ENCODE measurements at places on chromosomes 3 and 15.

DNA sequence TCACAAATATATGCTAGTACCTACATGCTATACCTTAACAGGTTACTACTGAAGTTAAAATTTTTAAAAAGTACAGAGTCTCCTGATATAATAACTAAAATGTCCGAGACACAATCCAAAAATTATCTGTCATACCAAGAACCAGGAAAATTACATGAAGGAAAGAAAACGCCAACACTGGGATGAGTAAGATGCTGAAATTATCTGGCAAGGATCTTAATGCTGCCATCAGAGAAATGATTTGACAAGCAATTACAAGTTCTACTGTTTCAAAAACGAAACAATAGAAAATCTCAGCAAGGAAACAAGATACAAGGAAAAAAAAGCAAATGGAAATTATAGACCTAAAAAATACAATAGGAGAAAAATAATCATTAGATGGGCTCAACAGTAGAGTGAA, 92.5 kb downstream of the UBE3A start:
- no peak for DNase-seq

- no peak for DNase-seq
These were observed 177.0 kb downstream of the OR4M2 start for GRCh38 chr15:22257047-22258008.

GRCh38 chr3:9117220-9117619, 132.2 kb downstream of the SRGAP3 start:
- DNase-seq, result no peak

DNA sequence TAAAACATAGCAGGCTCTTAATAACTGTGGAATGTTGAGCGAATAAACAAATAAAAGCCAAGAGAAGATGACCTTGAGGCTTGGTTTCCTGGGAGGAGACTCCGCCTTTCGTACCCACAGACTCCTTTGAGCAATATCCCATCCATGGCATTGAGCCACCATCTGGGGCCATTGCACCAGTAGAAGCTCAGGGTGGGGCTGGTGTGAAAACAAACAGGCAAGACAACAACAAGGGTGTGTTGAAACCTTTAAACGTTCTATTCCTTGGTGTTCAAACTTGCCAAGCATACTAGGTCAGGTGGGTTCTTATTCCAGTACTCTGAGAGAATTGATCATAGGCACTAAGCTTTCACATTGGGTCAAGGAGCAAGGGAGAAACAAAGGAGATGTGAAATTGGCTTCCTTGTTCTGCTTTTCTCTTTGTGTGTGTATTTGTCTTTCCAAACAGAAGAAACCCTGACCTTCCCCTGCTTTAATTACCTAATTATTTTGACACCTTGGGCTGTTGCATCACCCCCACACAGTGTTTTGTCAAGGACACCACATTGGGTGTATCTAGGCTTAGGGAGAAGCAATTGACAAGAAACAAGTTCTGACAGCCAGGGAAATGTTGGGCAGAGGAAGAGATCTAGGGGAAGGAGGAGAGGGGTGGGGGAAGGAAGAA, 105.1 kb upstream of the BCL6 start:
- no peak for DNase-seq

- DNase-seq, result no peak
These were observed 10.6 kb upstream of the STT3B start for GRCh38 chr3:31522152-31522551.

GRCh38 chr15:27328186-27328585, 357.2 kb downstream of the GABRG3 start:
- no peak for DNase-seq

GRCh38 chr3:170356596-170357175, 829 bp upstream of the SKIL start:
- peak; percentile 68 for DNase-seq

GRCh38 chr3:17118771-17119170, 234.0 kb downstream of the PLCL2 start:
- DNase-seq, result no peak

GRCh38 chr3:190166948-190167347, 46.3 kb upstream of the P3H2 start:
- DNase-seq, result no peak

DNA sequence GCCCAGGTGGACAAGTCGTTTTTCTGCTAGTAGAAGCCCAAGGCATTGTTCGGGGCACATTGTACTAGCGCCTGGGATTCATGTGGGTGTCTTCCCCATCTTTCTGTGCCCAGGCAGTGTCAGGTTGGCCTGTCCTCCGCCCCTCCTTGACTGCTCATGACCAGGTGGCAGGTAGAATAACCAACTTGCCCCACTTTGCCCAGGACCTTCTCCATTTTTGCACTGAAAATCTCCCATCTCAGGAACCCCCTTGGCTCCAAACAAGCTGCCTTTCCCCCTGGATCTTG, 33.9 kb downstream of the PLA2G4D start:
- DNase-seq, result no peak

GRCh38 chr3:116247605-116248004, 197.7 kb downstream of the LSAMP start:
- DNase-seq, result no peak

GRCh38 chr15:65583701-65584100, 27.2 kb downstream of the INTS14 start:
- DNase-seq, result no peak

DNA sequence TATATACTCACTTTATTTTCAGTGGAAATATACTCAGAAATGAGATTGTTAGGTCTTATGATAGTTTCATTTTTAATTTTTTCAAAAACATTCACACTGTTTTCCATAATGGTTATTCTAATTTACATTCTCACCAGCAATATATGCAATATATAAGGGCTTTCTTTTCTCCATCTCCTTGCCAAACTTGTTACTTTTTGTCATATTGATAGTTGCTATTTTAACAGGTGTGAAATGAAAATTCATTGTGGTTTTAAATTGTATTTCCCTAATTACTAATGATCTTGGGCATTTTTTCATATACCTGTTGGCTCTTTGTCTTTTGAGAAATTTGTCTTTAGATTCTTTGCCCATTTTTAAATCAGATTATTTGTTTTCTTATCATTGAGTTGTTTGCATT, 325.2 kb downstream of the DIPK2A start:
- no peak for DNase-seq

DNA sequence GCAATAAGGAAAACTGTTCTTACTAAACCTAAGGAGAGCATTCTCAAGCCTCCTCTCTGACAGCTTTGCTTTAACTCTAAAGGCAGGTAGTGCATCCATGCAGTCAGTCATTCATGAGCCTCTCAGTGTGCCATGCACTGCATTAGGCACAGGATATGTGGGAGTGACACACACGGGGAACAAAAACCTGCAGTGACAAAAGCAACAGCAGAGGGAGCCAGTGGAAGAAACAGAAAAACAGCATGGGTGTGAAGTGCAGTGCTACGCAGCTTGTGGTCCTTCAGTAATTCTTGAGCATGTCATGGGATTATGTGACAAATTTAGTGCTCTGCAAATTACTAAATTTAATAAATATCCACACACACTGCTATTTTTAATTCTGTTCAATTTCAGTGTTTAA, 230.7 kb downstream of the BBX start:
- DNase-seq, result no peak

DNA sequence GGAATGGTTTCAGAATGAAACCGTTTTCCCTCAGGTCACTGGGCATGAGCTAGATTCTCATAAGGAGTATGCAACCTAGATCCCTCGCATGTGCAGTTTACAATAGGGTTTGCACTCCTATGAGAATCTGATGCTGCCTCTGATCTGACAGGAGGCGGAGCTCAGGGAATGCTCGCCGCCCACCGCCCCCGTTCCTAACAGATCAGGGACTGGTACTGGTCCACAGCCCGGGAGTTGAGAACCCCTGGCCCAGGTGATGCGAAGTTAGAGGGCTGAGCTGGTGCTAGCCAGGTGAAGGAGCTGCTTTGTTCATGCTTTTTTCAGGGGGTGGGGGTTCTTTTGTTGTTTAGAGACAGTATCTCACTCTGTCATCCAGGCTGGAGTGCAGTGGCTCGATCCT, 15.5 kb upstream of the PLXNA1 start:
- no peak for DNase-seq

- peak; percentile 70 for DNase-seq
These were observed 50.3 kb downstream of the LHFPL4 start for GRCh38 chr3:9503283-9503682.

DNA sequence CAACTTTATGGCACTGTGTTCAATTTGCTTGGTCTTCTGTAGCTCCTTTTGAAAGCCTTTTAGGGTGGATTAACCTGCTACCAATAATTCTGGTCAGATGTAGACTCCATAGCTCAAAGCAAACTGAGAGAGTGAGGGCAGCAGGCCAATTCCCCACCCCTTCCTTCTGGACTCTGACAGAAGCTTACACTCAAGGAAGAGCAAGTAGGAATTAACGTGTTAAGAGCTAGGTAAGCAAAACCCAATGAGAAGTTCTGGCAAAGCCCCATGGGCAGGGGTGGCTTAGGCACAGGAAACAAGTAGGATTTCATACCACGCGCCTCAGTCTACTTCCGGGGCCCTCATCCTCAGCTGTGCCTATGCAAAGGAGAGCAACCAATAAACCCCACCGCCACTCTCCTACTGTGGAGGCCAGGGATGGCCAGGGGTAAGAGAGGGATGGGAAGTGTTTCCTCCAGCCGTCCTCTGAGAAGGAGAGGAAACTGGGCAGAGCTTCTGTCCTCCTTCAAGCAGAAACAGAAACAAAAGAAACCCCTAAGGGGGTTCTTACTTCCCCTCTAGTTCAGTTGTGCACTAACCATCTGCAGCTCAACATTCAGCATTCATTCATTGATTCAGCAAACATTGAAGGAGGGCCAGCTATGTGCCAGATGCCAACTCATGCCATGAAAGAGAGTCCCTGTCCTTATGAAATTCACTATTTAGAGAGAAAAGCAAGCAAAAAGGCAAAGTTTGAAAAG, 12.6 kb downstream of the CCR5 start:
- DNase-seq, result no peak

DNA sequence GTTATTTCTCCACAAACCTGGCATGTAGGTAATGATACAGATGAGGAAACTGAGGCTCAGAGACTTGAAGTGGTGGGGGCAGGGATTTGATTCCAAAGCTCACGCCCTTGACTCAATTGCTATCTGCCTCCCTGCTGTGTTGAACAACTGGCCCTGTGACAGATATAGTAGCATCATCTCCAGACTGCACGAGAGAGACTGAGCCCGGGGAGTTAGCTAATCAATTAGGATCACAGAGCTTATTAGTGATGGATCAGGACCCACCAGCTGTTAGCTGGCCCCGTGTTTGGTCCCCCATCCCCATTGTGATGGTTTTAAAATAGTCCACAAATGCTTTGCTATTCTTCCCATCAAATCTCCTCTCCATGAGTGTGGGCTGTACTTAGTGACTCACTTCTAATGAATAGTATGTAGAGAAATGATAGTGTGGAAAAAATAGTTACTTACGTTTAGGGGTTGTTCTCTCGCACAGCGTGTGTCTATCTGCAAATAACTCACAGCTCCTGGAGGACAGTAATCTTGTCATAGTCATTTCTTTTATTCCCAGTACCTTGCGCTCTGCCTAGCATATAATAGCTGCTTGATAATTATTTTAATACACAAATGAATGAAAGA, 74.4 kb upstream of the KLF13 start:
- no peak for DNase-seq

DNA sequence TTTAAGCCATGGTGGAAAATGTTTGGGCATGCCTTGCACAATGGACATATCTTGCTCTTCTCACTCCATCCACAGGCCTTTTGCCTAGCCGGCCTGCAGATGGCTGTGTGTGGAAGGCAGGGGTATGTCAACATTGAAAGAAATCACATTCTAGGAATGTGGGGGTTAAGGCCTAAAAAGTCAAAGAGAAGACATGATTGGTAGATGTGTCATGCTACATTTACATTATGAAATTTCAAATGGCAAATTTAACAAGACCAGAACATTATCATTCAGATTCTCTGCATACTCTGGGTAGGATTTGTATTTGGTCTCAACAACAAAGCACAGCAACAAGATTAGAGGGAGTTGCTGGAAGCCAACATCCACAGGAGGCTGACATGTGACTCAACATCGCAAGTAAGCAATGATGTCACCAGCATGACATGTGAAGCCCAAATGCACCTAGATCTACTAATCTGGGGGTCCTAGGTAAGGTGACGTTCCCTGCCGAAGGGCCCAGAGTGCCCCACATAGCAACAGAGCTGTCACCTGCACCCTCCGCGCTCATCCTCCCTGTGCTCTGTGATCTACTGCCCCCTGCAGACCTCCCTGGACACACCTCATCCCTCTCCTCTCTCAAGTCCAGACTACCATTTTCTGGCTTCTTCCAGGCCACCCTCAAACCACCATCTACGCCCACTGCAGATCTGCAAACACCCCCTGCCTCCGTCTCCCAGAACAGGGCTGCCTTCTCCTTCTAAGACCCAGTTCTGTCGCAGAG, 39.4 kb downstream of the CLDN18 start:
- no peak for DNase-seq

GRCh38 chr15:58463815-58464650, 32.2 kb downstream of the LIPC start:
- DNase-seq, result no peak

GRCh38 chr3:108099679-108100428, 9.0 kb upstream of the CD47 start:
- no peak for DNase-seq

DNA sequence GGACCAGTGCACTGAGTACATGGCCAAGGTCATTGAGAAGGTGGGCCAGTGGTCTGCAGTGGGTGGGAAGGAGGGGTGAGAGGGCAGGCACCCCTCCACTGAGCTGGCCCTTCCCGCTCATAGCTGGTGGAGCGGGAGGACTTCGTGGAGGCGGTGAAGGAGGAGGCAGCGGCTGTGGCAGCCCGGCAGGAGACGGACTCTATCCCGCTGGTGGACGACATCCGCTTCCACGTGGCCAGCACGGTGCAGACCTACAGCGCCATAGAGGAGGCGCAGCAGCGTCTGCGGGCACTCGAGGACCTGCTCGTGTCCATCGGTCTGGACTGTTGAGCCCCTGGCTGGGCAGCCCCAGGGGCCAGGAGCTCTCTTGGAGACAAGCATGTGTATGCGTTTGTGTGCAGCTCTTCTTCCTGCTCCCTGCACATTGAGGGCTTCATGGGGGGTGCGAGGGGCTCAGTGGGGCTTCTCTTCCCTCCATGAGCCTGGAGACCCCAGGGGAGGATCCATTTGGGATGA, 7.5 kb downstream of the ABTB1 start:
- no peak for DNase-seq

DNA sequence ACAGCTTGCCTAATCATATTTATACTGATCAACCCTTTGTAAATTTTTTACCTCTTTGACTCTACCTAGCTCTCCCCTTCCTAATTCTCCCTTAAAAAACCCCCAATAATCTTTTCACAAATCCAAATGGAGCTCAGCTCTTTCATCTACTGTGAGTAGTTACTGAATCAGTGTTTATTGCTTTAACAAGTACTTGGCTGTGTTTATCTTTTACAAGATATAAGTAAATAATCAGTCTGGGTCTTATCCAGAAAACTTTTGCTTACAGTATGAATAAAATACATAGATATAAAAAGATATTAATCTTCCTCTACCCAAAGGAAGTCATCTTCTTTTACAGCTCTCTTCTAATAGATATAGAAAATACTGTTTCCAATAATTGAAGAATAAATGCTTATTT, 366.4 kb downstream of the RAP2B start:
- no peak for DNase-seq

All from 8988T (cell line).